Hepatocyte (in vitro differentiated cells): ENCODE measurements at places on chromosomes 1 and 21. TPM values are rescaled to one million over a fixed set of nuclear protein-coding genes. Genes with fewer than 3 reads are reported as not detected.

RIPK4 gene
- polyA plus RNA-seq = 28.1 and 31.0 TPM in 2 replicates

SAMD11 gene
- 17.1 and 20.1 TPM in 2 replicates for polyA plus RNA-seq

GRCh38 chr1:57131701-57132394 is 166.0 kb upstream of the C8B start:
- no peak for DNase-seq

GRCh38 chr1:26692793-26693490 is 2.9 kb upstream of the ARID1A start:
- peak; percentile 96 for DNase-seq

DNA sequence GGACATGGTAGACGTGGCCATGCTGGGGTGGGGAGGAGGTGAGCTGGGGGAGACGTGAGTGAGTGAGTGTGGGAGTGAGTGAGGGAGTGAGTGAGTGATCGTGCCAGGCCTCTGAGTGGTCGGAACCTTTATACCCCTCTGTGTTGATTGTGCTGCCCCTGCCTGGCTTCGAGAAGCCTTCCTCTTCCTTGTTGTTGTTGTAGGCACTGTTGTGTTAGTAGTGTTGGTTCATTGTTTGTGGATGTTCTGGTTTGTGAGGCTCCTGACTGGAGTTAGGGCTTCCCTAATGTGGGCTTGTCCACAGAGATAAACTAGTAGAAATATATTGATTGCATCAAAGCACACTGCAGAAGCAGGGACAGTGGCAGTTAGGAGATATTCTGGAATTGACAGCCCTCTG is at the start of gene KRTAP10-3:
Gene KRTAP10-3, minus strand, starts transcription at position 101 of the 400 bp plus-strand sequence. Its CDS starts 80 bp downstream, at position 21.
- DNase-seq = no peak

DNA sequence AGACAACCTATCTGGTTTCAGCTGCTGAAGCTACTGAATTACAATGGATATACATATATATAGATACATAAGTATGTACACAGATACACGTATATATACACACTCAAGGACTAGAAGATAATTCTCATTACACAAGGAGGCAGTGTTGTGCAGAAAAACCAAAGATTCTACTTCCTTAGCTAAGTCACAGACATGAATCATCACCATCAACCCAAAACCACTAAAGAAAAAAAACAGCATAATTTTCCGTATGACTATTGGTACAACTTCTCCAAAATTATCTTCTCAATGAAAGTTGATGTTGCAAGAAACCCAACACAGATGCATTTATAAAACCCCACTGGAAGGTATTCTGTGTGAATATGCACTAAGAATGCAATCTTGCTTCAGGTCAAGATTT is 36.8 kb upstream of the RPF1 start:
- peak; percentile 57 for DNase-seq

DNA sequence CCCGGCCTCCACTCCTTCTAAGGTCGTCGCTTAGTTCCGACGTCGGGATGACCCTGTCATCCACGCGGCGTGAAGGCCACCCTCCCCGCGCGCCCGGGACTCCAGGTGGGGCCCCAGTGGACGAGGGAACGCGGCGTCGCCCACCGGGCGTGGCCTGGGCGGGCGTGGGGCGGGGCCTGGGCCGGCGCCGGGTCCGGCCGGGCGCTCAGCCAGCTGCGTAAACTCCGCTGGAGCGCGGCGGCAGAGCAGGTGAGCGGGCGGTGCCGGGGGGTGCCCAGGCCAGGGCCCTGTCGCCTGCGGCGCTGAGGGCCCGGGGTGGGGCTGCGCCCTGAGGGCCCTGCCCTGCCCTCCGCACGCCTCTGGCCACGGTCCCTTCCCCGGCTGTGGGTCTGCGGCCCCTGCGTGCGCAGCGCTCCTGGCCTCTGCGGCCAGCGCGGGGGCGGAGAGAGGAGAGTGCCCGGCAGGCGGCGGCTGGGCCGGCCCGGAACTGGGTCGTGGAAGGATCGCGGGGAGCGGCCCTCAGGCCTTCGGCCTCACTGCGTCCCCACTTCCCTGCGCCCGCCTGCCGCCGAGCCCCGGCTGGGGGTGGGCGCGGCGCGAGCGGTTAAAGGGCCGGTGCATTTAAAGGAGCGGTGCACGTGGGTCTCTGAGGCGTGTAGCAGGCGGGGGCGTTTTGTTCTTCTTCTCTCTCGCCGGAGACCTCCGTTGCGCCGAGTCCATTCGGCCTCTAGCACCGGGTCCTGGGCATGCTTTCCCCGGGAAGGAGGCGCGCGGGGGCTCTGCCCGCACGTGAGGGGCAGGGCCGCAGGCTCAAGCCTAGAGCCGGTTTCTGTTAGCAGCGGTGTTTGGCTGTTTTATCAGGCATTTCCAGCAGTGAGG is at the start of gene PSEN2:
Gene PSEN2, plus strand, starts transcription at position 216 of the 879 bp plus-strand sequence. CDS start 11,292 bp downstream, outside the sequence.
- DNase-seq = peak; percentile 85

GRCh38 chr21:42864815-42865775 is 14.2 kb downstream of the WDR4 start:
- no peak for DNase-seq

GRCh38 chr1:67978890-67979516 is 71.4 kb downstream of the DIRAS3 start:
- DNase-seq = no peak

- no peak for DNase-seq
Measured at GRCh38 chr1:208069317-208069716, 158.4 kb upstream of the CD34 start.

DNA sequence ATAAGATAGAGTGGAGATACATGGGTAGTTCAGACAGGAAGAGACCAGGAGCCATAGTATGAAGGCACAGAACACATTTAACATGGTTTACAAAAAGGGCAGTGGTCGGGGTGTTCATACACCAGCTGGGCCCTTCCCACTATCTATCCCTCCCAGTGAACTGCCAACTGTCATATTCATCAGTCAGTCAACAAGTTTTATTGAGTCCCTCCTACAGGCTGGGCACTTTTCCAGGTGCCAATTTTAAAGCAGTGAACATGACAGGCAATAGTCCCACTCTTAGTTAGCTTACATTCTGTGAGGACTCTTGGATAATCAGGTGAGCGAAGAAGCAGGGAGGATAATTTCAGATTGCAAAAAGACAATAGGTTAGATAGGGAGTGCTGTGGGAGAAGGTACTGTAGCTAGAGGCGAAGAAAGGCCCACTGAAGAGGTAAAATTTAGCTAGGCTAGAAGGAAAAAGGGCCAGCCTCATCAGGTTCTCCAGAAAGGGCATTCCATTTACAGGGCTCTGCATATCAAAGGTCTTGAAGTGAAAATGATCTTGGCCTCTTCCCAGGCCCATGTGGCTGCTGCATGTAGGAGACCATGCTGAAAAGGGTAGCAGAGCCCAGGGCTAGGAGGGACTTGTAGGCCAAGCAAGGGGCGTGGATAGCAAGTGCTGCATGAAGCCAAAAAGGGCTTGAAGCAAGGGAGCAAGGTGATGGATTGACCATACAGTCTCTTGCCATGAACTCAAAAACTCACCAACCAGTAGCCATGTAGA is 274.7 kb upstream of the SNX7 start:
- no peak for DNase-seq

- no peak for DNase-seq
Measured at GRCh38 chr1:114551400-114551799, 30.0 kb downstream of the BCAS2 start.

DNA sequence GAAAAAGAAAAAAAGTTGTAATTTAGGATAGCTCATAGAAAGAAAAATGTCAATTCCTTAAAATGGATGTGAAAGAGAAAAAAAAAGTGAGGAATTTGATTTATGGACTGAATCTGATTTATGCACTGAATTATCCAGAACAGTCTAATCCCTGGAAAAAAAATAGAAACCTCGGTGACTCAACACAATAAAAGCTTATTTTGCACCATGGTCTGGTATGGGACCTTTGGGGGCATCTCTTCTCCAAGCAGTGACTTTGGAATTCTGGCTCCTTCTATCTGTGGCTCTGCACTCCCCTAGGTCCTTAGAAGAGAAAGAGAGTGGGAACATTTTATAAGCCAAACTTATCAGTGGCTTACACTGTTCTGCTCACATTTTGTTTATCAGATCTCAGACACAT is 471.7 kb upstream of the B3GALT2 start:
- no peak for DNase-seq

GRCh38 chr1:91777196-91777595 is 108.8 kb downstream of the TGFBR3 start:
- DNase-seq = no peak
